Endothelial cell (in vitro differentiated cells): ENCODE measurements at places on chromosomes 5 and 9. TPM values are rescaled to one million over a fixed set of nuclear protein-coding genes. Genes with fewer than 3 reads are reported as not detected.

Gene UQCRQ
- 152 TPM for total RNA-seq

DNA sequence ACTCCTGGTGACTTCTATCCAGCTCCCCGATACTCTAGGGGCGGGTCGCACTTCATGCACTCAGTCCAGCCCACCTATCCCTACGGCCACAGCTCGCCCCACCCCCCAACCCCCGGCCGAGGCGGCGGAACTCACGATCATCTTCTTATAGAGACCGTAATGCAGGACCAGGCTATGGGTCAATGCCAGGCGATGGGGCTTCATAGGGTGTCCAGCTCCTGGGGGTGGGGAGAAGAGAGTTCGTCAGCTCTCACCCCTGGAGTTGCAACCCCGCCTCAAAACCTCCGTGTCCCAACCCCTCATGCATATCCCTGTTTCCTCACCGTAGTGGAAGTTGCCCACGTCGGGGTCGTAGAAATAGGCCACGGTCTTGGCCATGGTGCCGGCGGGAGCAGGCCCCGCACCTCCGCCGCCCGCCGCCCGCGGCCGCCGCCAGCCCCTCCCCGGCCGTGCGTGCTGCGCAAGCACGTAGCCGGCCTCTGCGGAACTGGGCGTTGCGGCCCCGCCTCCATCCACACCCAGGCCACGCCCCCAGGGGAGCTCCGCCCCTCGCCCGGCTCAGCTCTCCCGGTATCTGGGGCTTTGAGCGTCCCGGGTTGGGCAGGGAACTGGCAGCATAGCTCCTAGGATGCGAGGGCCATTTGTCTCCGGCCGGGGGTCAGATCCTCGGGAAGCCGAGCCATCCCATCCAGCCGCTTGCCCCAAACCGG, at the start of the genes HDAC3 and RELL2:
Gene HDAC3, minus strand, starts transcription at position 437 of the 710 bp plus-strand sequence. Its CDS starts 59 bp downstream, at position 378.
Gene RELL2, plus strand, starts transcription at position 585 of the 710 bp plus-strand sequence. CDS start 1,229 bp downstream, outside the sequence.
- H3K27me3 ChIP-seq = peaks cover 6% of the 10 kb centered on the region
- peaks cover 47% of the 10 kb centered on the region for H3K4me1 ChIP-seq
- peak within 1 kb of the TSS; percentile 86 for H3K27ac ChIP-seq
- H3K4me3 ChIP-seq = peak within 1 kb of the TSS; percentile 95

DNA sequence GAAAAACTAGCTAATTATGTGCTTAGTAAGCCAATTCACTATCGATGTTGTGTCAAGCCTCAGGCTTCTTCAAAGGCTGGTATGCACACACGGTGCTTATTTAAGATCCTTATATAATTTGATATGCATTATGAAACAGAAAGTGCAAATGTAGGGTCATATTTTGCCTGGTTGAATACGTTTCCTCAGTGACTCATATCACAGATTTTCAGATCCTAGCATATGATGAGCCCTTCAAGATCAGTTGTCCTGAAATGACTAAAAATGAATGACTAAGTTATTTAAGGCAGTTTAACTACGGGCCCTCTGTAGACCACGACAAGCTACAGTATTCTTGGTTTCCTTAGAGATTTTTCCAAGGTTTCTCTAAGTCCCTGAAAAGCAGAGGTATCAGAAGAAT, 778.3 kb downstream of the PRELID2 start:
- no peak for DNase-seq
- no peaks in the 10 kb centered on the region for H3K36me3 ChIP-seq
- no peaks in the 10 kb centered on the region for H3K4me1 ChIP-seq
- no peak overlapping the region for H3K27ac ChIP-seq

DNA sequence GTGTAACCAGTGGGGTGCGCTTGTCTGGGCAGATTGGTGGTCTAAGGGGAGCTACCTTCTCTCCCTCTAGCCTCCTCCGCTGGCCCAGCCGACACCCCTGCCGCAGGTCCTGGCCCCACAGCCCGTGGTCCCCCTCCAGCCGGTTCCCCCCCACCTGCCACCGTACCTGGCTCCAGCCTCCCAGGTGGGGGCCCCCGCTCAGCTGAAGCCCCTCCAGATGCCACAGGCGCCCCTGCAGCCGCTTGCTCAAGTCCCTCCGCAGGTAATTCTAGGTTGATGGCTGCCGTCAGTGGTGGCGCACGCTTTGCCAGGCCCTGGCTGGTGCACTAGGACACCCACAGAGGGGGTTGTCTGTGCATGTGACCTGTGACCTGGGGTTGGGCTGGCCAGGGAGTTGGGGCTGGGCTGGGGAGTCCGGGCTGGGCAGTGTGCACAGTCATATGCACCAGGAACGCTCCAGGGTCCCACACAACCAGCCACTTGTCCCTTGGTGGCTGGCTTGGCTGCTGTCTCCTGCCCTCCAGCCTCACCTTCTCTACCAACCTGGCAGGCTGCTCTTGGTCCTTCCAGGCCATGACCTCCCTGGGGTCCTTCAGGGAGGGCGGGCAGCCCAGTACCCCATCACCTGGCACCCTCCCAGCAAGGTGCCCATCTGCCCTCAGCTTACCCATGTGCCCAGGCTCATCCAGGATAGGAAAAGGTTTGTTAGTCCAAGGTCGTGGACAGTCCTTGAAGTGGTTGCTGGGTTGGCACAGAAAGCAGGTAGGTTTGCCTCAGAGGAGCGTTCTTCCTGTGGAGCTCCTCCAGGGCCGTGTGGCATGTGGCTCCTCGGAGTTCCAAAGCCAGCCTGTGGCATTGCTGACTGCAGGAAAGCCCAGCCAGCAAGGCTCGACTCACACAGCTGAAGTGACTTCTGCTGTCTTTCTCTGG, 73.2 kb downstream of the WNK2 start:
- H3K4me1 ChIP-seq = no peaks in the 10 kb centered on the region
- H3K27ac ChIP-seq = no peak overlapping the region
- DNase-seq = no peak
- H3K36me3 ChIP-seq = no peaks in the 10 kb centered on the region
- no peak overlapping the region for H3K4me3 ChIP-seq

DNA sequence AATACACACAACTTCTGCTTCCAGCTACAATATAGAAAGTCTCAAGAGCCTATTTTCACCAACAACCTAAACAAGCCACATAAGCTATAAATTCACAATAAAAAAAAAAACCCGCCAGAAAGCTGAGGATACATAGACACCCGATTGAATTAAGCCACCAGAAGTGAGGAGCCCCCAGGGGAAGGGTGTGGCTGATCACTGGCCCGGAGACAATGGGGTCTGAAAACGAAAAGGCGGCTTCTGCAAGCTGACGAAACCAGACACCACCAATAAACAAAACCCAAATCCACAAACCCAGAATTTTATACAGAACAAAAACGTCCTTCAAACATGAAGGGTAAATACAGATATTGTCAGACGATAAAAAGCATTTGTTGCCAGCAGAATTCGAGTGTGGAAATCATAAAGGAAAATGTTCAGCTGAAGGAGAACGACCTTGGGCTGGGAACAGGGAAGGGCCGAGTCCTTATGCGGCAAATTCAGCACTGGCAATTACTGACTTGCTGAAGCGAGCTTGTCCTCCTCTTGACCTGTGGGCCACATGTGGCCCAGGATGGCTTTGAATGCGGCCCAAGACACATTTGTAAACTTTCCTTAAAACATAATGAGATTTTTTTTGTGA, 39.6 kb upstream of the CEP72 start:
- H3K36me3 ChIP-seq = peaks cover 5% of the 10 kb centered on the region
- H3K4me3 ChIP-seq = no peak overlapping the region
- H3K27me3 ChIP-seq = peaks cover 10% of the 10 kb centered on the region
- no peaks in the 10 kb centered on the region for H3K4me1 ChIP-seq

- peaks cover 14% of the 10 kb centered on the region for H3K36me3 ChIP-seq
- H3K4me3 ChIP-seq = peak overlapping the region; percentile 96
- H3K27ac ChIP-seq = peak overlapping the region; percentile 74
- H3K4me1 ChIP-seq = peaks cover 61% of the 10 kb centered on the region
- H3K27me3 ChIP-seq = peaks cover 20% of the 10 kb centered on the region
Observed at GRCh38 chr9:33165263-33166151, 1.6 kb downstream of the B4GALT1 start.
